RWPE1 (cell line): ENCODE measurements at places on chromosomes 7 and 10.

- no peak for DNase-seq
Measured at GRCh38 chr7:135490783-135491182, 19.1 kb downstream of the CNOT4 start.

GRCh38 chr7:131042269-131043160 is 285.2 kb upstream of the MKLN1 start:
- no peak for DNase-seq

DNA sequence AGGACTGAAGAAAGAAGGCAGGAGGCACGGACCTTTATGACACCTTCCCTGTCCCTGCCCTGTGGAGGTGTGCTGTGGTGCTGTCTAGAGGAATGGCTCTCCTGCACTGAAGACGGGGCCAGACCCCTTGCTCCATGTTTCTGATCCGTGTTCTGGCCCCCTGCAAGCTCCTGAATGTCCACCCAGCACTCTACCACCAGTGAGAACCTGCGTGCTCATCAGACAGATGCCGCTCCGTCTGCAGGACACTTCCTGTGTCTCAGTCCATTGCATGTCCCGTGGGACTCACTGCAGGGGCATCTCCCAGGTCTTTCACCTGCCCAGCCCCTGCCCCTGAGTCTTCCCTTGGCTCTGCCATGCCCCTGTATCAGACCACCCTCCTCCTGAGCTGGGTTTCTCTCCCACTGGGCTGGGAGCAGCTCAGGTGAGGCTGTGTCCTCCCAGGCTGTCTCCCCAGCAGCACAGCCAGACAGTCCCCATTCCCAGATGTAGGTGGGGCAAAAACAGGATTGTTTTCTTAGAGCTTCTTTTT is 278.3 kb upstream of the ZNF32 start:
- DNase-seq = no peak

DNA sequence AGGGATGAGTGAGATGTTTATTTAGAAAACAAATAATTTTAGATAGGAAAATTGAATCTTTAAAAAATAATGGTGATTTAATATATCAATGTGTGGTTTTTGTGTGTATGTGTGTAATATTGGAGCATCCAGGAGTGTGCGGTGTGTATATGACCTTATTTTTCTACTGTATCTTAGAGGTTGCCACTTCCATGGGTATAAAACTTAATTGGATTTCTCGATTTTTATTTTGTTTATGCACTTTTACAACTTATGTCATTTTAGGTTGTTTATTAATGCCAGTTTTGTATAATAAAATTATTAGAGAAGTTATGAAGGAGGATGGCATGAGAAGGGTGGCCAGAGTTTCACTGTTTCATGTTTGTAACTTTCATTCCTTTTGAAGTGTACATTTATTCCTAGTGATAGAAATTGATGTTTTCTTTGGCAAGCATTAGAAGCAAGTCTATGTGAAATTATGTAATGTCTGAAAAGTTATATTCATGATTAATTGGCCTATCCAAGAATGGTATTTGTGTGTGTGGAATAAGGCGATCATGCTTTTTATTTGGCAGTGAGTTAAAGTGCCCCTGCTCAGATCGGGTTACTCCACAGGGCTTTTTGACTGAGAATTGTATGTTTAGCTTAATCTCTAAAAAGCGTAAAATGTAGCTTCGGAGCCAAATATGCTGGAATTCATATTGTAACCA is 110.3 kb downstream of the KAT6B start:
- no peak for DNase-seq

- no peak for DNase-seq
Measured at GRCh38 chr10:78776756-78777155, 292.0 kb upstream of the ZMIZ1 start.
